Activated CD4-positive, alpha-beta T cell treated with anti-CD3 and anti-CD28 coated beads, Interleukin-10, Interleukin-2, amounts not matched to agents 100 ng/mL and 50 ng/mL, durations not matched to agents 16 hours and 8 hours (primary cell): ENCODE measurements at places on chromosomes 5 and 9.

GRCh38 chr9:25726871-25727410 lies 48.7 kb upstream of the TUSC1 start:
- no peak for DNase-seq

GRCh38 chr9:34607331-34607730 lies 4.6 kb downstream of the RPP25L start:
- DNase-seq: no peak

- DNase-seq: no peak
Measured at GRCh38 chr9:8536845-8537244, 737.3 kb upstream of the DMAC1 start.

GRCh38 chr5:142670804-142671203 lies 15.1 kb downstream of the FGF1 start:
- no peak for DNase-seq

DNA sequence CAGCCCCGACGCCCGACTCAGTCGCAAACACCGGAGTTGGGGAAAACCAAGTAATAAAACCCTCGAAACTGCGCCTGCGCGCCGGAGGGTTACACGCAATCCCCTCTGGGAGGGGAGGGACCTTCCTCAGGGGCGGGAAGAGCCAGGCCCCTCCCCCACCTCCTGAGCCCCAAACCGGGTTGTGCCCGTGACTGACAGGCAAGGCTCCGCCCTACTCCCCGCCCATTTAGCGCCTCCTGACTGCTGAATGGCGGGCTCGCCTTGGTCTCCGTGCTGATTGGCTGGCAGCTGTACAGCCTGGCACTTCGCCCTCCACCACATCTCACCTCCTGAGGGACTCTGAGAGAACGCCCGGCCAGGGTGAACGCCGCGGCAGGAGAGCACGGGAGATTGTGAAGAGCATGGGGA lies at the start of gene PRDM9:
TSS of gene PRDM9 (plus strand) at position 332 of the 408 bp plus-strand sequence. CDS start 1,425 bp downstream, outside the sequence.
- peak; percentile 0 for DNase-seq

- no peak for DNase-seq
Measured at GRCh38 chr9:135810806-135811575, 96.4 kb downstream of the CAMSAP1 start.

GRCh38 chr5:79062436-79062835 lies 7.0 kb downstream of the DMGDH start:
- DNase-seq: no peak

DNA sequence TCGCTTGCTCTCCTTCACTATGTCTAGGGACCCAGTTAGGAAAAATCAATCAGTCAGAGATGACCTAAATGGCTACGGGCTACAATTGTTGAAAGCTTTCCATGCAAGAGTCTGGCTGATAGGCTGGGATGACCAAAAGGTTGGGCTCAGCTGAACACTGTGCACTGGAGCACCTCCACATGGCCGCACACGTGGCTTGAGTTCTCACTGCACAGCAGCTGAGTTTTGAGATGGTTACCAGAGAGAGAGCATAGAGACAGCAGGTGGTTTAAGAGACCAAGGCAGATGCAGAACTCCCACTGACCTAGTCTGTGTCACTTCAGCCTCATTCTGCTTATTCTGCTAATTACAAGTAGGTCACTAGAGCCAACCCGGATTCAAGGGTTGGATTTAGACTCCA lies 2354.8 kb upstream of the C9orf72 start:
- no peak for DNase-seq

DNA sequence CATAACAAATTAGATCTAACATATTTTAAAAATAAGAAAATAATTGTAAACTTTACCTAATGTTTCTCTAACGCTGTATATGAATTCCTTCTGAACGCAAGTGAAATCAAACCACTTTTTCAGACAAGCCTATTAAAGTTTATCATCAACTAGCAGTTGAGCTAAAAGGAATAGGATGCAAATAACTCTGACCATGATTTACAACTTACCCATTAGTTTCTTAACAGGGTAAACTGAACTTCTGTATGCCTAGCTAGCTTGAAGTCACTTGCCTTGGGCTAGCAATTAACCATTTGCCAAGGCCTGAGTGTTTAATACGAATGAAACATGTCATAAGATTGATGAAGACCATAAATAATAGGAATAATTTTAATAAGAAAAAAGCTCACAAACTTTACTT lies 762.7 kb upstream of the ARRDC3 start:
- DNase-seq: no peak

DNA sequence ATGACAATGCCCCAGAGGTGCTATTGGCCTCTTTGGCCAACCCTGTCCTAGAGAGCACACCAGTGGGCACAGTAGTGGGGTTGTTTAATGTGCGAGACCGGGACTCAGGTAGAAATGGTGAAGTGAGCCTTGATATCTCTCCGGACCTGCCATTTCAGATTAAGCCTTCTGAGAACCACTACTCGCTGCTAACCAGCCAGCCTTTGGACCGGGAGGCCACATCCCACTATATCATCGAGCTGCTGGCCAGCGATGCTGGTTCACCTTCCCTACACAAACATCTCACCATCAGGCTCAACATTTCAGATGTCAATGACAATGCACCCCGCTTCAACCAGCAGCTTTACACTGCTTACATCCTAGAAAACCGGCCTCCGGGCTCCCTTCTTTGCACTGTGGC lies 1.4 kb downstream of the PCDHGC5 start:
- DNase-seq: no peak

GRCh38 chr5:157857816-157858526 lies 974 bp downstream of the CLINT1 start:
- DNase-seq: peak; percentile 74

- peak; percentile 43 for DNase-seq
Measured at GRCh38 chr9:93071464-93071863, 13.0 kb downstream of the SUSD3 start.

- no peak for DNase-seq
Measured at GRCh38 chr5:4255441-4255840, 659.8 kb downstream of the IRX1 start.

- DNase-seq: peak; percentile 95
Measured at GRCh38 chr5:177429248-177430040, 3.0 kb downstream of the GRK6 start.

GRCh38 chr9:72564479-72565281 lies 43.3 kb downstream of the TMC1 start:
- no peak for DNase-seq

DNA sequence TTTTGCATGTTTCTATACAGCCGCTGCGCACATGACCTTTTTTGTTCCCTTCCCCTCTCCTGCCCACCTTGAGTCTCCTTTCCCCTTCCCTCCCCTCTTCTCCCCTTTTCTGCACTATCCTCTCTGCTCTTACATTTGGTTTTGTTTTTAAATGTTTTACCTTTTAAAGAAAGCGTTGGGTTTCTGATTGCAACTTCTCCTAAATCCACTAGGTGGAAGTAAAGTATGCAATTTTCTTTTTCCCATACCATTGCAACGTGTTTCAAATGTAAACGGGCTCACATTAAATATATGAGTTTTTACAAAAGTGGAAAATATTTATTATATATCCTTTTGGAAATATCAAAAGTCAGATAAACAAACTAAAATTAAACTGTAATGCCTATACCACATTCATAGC lies 500.9 kb downstream of the DIRAS2 start:
- DNase-seq: peak; percentile 6

- DNase-seq: no peak
Measured at GRCh38 chr5:76927961-76928360, 24.9 kb upstream of the CRHBP start.

GRCh38 chr5:1318659-1319251 lies 23.9 kb upstream of the TERT start:
- no peak for DNase-seq

- DNase-seq: no peak
Measured at GRCh38 chr9:127876764-127877562, 512 bp downstream of the AK1 start.

DNA sequence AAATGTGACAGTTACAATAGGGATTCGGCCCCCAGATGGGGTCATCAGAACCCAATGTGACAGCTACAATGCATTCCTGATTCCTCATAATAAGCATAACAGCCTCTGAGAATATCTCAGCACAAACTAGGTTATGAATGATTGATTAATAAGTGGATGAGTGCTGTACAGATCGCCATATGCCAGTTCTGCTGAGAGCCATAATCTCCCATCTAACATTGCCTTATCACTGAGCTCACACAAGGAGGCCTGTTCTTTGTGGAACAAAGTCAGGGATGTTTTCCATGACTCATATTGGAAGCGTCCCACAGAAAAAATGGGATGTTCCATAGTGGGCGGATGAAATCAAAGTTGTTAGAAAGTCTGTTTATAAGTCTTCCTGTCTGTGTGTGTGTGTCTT lies 89.6 kb downstream of the KIF4B start:
- no peak for DNase-seq
